ENCODE measurements at places on chromosomes 7 and 10. TPM values are rescaled to one million over a fixed set of nuclear protein-coding genes. Genes with fewer than 3 reads are reported as not detected.

- DNase-seq = no peak
Measured at GRCh38 chr7:118245267-118246040, 20.9 kb downstream of the ANKRD7 start.

- no peak for DNase-seq
Measured at GRCh38 chr7:93890041-93890463, 501 bp downstream of the TFPI2 start.

- DNase-seq = no peak
Measured at GRCh38 chr10:118035354-118036005, 11.3 kb downstream of the RAB11FIP2 start.

DNA sequence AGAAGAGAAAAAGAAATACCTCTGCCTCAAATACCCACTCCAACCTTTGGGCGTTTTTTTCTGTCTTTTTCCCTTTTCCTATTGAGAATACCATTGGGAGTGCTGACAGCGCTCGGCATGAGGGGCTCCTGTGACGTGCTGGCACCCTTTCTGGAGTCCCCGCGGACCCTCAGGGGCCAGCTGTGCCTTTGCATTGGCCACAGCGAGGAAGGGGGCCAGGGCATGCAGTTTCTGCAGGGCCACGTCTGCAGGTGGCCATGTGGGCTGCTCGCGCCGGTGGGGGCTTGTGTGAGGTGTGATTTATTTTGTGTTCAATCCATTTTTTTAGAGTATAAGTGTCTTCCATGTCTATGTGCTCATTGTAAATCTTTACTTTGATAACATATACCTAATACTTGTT is 57.4 kb downstream of the INPP5A start:
- no peak for DNase-seq

C7orf33 gene
- not detected for total RNA-seq

DNA sequence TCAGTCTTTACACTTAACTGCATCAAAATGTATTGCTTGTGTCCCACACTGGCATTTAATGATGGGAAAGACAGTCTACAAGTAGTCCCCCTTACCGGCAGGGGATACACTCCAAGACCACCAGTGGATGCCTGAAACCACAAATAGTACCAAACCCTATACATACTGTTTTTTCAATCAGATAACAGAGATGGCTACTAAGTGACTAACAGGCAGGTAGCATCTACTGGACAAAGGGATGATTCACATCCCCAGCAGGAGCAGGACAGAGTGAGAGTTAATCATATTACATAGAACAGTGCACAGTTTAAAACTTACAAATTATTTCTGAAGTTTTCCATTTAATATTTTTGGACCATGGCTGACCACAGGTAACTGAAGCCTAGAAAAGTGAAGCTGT is 13.2 kb downstream of the TMEM243 start:
- no peak for DNase-seq

- DNase-seq = no peak
Measured at GRCh38 chr10:112701211-112701877, 248.7 kb upstream of the TCF7L2 start.

GRCh38 chr10:61992059-61992460 is 90.6 kb downstream of the ARID5B start:
- no peak for DNase-seq

DNA sequence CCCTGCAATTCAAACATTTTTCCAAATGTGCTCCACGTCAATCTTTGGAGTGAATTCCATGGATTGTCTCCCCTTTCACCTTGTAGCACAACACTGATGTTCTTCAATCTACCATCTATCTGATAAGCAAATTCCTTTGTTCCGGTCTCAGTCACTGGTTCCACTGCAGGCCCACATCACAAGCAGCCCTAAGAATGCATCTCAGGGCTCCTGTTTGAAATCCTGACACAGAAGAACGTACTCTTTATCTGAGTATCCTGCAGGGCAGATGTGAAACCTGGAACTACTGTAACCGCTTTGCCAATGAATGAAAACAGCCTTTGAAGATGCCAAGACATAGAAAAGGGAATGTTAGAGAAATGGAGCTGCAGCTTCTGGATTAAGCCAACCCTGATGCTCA is 62.9 kb upstream of the FAM133B start:
- DNase-seq = no peak

CASP7 gene
- total RNA-seq = 13.8 TPM

FAM25G gene
- not detected for total RNA-seq

- no peak for DNase-seq
Measured at GRCh38 chr7:15757041-15758000, 70.8 kb upstream of the MEOX2 start.
